Pancreas (tissue), 10 donors: ENCODE measurements at places on chromosomes 12 and 14.

DNA sequence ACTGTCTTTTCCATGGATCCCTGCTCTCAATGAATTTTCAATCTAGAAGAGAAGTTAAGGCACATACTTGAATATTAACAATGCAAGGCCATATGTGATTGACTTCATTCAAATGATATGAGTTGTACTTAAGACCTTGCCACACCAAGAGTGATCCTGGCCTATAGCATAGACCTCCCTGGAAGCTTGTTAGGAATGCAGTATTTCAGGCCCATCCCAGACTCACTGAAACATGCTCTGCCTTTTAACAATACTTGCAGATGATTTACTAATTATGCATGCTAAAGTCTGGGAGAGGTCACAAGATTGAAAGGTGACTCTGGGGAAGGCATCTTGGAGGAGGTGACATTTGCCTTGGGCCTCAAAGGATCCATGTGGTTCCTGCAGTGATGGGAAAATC, 43.2 kb downstream of the RFX4 start:
- no peak for DNase-seq

DNA sequence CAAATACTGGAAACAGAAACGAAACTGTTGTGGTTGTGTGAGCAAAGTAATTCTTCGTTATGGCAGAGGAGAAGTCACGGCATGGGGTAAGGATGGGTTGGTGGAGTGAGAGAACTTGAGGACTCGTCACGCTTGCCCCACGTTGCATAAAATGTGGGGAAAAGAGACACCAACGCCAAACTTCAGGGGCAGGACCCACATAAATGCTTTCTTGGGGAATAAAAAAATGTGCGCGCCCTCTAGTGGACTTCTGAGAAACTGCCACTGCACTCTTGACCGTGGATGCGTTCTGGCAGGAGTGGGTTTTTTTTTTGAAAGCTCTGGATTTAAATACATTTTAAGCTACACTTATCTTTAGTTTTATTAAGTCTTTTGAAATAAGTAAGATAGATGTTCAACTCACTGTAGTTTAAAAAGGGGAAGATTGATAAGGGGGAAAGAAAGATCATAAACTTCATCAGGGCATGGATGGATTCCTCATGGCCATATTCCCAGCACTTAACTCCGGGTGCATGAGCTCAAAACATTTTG, 4.1 kb upstream of the IGF1 start:
- DNase-seq, result peak; percentile 22

GRCh38 chr14:103293465-103293864, 40.6 kb upstream of the EIF5 start:
- DNase-seq, result no peak

- DNase-seq, result no peak
These were observed 1.7 kb downstream of the ATF7IP start for GRCh38 chr12:14367040-14367661.

GRCh38 chr14:105329411-105330150, 15.0 kb downstream of the PACS2 start:
- DNase-seq, result no peak

GRCh38 chr14:24944800-24945199, 105.1 kb downstream of the STXBP6 start:
- DNase-seq, result no peak

GRCh38 chr14:99066378-99066777, 205.6 kb downstream of the BCL11B start:
- peak; percentile 14 for DNase-seq

DNA sequence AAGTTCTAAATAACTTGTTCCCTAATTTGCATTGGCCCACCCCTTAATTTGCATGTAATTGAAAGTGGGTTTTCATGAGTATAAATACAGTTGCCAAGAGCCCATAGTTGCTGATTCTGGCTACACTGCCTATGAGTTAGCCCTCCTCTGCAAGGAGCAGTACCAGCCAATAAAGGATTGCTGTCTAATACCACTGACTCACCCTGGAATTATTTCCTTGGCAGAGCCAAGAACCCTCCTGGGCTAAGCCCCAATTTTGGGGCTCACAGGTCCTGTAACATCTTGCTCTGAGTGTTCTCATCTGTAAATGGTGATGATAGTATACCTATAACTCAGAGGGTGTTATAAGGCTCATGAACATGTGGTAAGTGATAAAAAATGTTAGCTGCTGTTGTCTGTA, 6.8 kb downstream of the TTC8 start:
- DNase-seq, result no peak

GRCh38 chr14:101187816-101188570, 284.5 kb upstream of the RTL1 start:
- no peak for DNase-seq

- peak; percentile 85 for DNase-seq
These were observed 42.5 kb upstream of the DIO3 start for GRCh38 chr14:101518611-101519473.

GRCh38 chr14:22314183-22314820, 274.7 kb downstream of the DAD1 start:
- DNase-seq, result no peak

GRCh38 chr12:117444781-117445180, 83.4 kb upstream of the NOS1 start:
- no peak for DNase-seq

DNA sequence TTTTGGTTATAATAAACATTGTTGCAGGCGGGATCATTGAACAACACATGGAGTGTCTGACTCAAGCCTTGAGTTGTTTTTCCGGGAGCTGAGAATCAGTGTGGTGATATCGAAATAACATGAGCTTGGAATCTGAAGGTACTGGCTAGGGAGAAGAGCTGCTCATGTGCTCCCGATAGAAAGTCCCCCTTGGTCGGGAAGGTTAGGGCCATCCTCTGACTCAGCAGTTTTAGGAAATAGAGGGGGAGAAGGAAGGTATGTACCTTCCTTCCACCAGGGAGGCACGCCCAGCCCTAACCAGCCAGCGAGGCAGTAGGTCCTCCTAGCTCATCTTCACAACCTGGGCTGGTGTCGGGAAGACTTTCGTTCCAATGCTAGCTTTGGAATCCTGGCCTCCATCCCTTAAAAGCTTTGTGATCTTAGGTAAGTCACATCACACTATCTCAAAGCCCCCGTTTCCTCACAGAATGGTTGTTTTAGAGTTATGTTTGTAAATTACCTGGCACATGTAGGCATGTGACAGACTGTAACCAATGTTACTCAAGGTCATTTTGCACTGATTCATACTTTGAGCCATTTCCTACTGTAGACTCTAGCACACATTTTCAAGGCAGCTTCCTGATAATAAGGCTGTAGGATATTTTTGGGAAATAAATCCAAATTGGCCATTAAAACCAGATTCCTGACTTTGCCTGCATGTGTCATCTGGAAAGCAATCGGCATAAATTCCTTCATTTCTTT, 1.9 kb upstream of the RAB35 start:
- DNase-seq, result no peak

GRCh38 chr12:74441872-74442271, 95.8 kb upstream of the ATXN7L3B start:
- DNase-seq, result no peak

- no peak for DNase-seq
These were observed 115.7 kb downstream of the ANO6 start for GRCh38 chr12:45331552-45331951.

DNA sequence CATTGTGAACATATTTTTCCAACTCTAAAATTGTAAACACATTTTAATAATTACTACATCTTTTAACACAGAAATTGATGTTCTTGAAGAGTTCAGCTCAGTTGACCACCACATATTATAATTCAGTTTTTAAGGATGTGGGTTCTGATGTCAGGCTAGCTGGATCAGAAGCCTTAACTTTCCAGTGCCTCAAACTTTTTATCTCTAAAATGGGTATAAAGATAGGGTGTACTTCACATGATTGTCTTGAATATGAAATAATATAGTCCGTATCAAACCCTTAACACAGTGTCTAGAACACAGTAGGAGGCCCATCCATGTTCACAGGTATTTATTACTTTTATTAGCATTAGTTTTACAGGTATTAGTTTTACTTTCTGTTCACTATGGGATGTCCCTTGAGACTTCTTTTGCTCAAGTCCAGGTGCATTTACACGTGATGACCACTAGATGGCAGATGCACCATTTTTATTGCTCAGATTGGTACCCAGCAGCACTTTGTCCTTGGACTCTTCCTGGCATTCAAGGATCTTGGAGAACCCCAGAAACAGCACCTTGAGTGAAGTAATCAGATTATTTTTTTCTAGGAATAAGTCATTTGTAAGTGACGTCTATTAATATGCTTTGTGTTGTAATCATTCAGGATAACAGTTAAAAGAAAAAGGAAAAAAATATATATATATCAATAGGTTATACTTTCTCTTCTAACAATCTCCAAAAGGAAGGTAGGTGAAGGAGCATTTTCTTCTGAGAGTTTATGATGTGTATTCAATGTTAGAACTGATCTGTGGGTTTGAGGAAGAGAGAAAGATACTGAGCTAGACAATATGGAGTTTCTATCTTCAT, 580.2 kb downstream of the ETNK1 start:
- DNase-seq, result no peak

DNA sequence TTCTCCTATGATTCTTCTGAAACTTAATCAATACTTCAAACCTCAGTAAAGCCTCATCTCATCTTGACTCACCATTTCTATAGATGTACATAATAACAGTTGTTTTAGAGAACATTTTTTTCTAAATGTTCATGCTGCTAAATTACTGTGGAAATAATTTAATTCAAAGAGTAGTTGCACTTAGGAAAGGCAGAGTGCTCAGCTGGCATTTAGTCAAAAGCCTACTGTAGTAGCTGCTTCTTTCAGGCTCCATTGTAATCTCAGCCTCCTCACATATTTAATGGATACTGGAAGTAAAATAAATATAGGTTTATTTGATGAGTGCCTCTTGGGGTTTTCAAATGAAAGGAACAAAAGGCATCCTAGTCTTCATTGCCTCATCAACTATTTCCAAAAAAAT, 325.0 kb downstream of the CCER1 start:
- DNase-seq, result no peak

DNA sequence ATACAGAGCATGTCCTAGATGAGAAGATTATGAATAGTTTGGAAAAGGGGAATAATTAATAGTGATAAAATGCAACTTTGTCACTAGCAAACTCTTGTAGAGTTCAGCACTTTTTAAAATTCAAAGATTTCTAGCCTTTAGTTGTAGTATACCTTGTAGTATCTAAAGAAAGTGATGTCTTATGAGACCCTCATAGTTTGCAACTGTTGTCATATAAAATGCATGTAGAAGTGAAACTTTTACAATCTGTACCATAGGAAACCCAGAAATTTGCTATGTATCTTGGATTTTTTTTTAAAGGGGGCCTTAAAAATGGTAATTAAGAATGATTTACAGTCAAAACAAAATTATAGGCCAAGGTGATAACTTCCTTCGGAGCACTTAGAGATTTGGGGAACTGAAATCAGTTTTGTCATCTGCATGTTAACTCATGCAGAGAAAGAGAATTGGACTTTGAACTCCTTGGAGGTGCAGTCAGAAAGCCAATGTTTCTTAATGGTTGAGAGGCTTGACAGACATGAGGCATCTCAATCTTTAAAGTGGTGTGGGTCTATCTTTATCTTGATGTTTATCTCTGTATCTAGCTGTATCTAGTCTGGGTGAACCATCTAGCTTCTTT, 1.3 kb downstream of the LRRK2 start:
- DNase-seq, result no peak
